ENCODE measurements at places on chromosomes 1 and 21.

GRCh38 chr1:173295995-173296394 is 88.9 kb upstream of the TNFSF4 start:
- DNase-seq, result no peak

DNA sequence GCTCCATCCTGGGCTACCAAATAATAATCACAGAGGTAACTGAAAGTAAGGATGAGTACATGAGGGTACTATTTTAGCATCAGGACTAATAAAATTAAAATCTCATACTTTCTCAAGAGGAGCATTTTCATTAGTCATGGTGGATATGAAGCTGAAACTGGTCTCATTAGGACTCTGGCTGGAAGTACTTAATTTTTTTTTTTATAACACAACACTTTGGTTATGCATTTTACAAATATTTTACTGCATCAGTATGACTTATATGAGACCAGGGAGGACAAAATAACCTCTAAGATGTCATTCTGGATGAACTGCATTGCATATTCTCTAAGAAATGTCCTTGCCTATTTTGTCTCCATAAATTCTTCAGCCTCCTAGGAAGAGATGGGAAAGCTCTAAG is 290.9 kb downstream of the HLX start:
- no peak for DNase-seq

DNA sequence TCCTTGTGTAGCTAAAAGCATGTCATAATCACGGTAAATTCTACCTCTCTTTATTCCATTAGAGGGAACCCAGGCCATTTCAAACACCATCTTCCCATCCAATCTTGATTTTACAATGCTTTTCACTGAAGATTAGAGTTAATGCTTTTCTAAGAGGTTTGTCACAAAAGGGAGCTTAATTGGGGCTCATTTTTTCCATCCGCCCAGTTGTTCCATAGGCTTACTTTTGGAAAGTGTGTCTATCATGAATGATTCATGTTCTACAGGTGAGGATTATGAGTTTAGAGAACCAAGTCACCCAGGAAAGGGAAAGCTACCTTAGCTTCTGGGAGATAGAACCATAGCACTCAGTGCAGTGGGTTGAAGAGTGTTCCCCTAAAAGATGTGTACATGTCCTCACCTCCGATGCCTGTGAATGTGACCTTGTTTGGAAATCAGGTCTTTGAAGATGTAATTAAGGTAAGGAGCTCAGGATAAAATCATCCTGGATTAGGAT is 286.9 kb upstream of the RUNX1 start:
- DNase-seq, result no peak

DNA sequence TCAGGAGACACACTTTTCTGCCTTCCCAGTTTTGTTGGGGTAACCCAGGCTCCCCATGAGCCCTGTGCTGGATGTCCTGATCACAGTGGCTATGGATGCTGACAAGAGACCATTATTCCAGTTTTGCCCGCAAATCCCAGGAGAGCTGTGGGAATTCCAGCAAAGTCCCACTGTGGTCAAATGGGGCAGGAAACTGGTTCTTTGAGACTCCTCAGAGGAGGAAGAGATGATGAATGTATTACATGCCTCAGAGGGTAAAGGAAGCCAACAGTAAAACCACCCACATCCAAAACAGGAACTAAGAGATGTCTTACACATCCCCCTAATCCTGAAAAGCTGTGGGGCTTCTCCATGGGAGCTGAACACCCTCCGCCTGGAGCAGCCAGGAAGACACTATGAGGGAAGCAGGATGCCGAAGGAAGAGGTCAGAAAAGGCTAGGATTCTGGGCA is 12.8 kb upstream of the MPZL1 start:
- DNase-seq, result no peak

GRCh38 chr1:10631811-10632593 is 157.3 kb downstream of the PEX14 start:
- DNase-seq, result no peak

DNA sequence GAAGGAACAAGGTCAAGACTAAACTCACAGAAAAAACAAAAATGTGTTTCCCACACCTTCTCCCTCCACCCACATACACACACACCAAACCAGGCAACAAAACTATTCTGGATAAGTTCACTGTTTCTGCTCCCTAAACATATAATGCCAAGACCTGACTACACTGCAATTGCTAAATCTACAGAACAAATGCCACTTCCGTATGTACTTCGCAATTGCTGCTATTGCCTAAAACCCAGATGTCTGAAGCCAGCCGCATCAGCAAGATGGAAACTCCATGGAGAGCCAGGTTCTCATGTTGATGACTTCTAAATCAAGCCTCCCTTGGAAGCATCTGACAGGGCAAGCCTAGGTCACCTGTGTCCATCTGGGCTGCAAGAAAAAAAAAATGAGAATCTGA is 8.3 kb upstream of the AIM2 start:
- no peak for DNase-seq

DNA sequence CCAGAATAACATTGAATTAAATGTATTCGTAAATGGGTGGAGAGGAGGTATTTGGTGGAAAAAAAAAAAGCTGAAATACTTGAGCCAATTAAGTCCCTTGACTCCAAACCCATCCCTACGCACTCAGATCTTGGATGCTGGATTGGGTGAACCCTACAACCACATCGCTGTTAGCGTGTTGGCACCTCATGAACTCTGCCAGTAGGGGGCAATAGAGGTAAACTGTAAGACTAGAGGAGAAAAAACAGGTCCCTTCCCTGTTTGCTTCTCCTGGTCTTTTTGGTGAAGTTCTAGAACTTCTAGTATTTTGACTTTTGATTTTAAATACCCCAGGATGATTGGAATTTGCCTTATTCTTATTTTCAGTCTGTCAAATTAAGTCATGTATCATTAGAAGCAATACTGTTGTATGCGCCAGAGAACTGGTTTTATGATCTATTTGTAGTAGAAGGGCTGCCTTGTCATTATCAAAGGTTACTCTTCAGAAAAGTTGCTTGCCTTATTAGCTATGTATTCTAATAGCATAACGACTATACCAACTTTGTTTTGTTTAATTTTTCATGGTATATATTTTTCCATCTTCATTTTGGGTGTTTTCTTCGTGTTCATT is 1.9 kb upstream of the OR13G1 start:
- DNase-seq, result peak; percentile 6

GRCh38 chr1:229229721-229230139 is 41.2 kb upstream of the RAB4A start:
- DNase-seq, result no peak

DNA sequence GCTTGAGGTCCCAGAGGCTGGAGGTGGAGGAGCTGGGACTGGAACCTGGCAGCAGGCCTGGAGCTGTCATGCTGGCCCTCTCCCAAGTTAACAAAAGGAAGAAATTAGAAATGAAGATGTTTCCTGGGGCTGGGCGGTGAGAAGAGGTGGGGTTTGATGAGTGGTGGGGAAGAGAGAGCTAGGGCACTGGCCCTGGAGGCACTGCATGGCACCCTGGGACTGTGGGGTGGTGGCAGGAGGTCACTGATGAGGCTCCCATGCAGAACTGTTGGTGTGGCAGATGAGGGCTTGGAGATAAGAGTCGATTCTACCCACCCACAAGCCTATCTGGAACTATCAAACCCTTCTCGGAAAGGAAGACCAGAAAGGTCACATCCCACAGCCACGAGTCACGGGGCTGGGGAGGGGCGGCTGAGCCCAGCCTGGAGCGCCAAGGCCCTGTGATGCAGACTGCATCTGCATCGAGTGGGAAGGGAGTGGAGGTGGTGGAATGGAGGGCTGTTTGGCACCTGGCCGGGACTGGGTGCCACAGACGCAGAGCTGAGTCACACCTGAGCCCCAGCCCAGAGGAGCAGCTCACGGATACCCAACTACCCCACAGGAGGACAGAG is 29.4 kb downstream of the MRPL37 start:
- no peak for DNase-seq

DNA sequence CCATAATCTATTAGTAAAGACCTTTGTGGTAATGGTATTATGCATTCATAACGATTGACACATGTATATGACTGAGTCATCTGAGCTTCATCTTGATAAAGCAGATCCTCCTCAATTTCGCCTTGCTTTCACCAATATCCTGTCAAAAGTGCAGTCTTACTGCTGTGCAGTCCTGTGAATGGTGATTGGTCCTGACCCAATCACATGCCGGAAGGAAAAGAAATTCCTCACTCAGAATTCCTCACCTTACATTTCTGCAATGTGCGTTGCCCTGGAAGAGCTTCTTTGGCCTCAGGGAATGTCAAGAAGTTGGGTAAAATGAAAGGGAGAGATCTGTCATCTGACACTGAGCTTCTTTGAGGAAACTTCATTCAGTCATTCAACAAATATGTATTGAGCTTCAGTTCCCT is 121.0 kb upstream of the TSPAN2 start:
- DNase-seq, result no peak

GRCh38 chr1:89670163-89670562 is 37.2 kb downstream of the LRRC8C start:
- DNase-seq, result no peak

- DNase-seq, result peak; percentile 42
Measured at GRCh38 chr1:13699936-13700520, at the start of gene PRDM2. PRDM2 (plus strand) TSS chr1:13700188; CDS start chr1:13715606, 15,418 bp downstream.

- DNase-seq, result no peak
Measured at GRCh38 chr1:232697187-232697822, 67.4 kb upstream of the SIPA1L2 start.

DNA sequence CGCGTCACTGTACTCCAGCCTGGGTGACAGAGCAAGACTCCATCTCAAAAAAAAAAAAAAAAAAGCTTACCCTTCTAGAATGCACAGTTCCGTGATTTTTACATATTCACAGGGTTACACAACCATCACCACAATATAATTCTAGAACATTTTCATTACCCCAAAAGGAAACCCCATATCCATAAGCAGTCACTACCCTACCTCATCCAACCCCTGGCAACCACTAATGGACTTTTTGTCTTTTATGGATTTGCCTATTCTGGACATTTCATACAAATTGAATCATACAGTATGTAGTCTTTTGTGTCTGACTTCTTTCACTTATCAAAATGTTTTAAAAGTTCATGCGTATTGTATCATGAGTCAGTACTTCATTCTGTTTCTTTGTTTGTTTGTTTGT is 22.8 kb downstream of the SYF2 start:
- no peak for DNase-seq

GRCh38 chr21:31351438-31351837 is 7.4 kb upstream of the TIAM1 start:
- no peak for DNase-seq

- DNase-seq, result no peak
Measured at GRCh38 chr1:221987860-221988520, 246.1 kb upstream of the DUSP10 start.

Measured in stimulated activated CD4-positive, alpha-beta T cell treated with anti-CD3 and anti-CD28 coated beads, Interleukin-1b, Interleukin-23, amount 100 ng/mL, for 24 hours (primary cell).